CD4-positive, alpha-beta T cell treated with Interleukin-1 beta for 1 hour (primary cell): ENCODE measurements at places on chromosomes 6 and 20.

- no peak for DNase-seq
Observed at GRCh38 chr6:149887343-149887742, 10.6 kb downstream of the RAET1E start.

DNA sequence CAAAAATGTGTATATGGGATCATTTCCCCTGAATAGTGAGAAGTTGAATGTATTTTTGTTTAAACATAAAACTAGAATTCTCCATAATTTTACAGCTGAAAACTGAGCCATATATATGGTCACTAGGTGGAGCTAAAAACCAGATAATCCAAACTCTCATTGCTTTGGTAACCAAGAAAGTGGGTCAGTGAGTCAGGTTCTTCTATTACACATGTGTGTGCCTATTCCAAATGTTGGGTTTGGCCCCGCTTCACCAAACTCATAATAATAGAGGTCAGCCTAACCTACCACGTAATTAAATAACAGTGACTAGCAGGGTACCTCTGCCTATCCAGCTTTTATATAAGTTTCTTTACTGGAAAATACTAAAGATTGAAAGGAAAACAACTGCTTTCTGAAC is 19.3 kb upstream of the RNGTT start:
- DNase-seq, result peak; percentile 11

GRCh38 chr20:64078934-64079272 is 415 bp downstream of the RGS19 start:
- no peak for DNase-seq

DNA sequence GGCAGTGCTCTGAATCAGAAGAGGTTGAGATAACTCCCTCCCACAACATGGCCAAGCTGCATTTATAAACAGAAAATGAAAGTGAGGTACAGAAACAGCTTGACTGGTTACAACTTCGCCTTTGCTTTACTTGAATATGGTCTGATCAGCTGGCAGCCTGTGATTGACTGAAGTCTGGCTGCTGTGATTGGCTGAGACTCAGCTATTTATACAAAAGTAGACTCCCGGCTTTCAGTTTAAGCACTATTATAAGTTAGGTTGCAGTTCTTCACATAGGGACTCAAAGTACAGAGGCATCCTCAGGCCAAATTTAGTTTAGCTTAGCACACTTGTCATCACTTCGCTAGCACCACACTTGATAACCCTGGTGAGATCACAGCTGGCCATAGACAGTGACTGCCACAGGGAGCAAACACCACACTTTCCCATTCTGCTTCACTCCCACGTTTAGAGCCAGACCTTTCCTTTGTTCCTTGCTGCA is 362.6 kb downstream of the EPM2A start:
- peak; percentile 7 for DNase-seq

GRCh38 chr6:722608-723007 is 29.7 kb upstream of the EXOC2 start:
- no peak for DNase-seq

- DNase-seq, result no peak
Observed at GRCh38 chr20:37681384-37682112, 12.3 kb upstream of the CTNNBL1 start.

DNA sequence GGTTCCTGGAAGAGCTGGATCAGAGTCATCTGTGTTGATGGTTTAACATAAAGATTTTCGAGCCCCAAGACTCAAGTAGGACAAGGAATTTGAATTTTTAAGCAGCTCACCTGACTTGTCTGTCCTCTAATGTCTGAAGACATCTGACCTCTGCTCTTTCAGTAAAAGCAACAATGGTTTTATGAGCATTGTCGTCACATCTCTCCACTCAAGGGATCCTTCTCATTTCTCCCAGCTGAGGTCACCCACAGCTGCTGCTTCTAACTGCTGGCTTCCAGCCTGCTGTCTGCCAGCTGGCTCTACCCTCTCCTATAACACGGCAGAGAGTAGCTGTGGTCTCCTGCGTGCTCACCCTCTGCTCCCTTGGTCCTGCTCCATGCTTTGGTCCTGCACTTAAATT is 24.7 kb upstream of the HDAC2 start:
- DNase-seq, result no peak

- DNase-seq, result no peak
Observed at GRCh38 chr20:25276533-25277050, 28.7 kb downstream of the PYGB start.

GRCh38 chr20:24950128-24950835 is 1.2 kb downstream of the CST7 start:
- DNase-seq, result no peak

DNA sequence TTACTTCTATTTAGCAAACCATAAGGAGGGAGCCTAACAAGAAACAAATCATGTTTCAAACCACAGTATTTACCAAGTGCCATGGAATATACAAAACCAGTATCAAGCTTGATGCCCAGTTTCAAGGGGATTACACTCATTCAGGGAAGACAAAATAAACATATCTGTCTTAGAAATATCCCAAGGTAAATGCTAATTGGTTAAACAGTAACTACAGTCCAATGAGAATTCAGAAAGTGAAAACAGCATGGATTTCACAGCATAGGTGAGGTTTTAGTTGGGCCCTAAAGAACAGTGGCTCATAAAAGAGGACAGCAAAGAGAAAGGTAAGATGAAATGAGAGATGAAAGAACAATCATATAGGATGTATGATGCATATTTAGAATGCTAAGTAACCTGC is 110.3 kb downstream of the CHD6 start:
- DNase-seq, result no peak

GRCh38 chr6:168624540-168624939 is 183.6 kb downstream of the SMOC2 start:
- DNase-seq, result no peak

DNA sequence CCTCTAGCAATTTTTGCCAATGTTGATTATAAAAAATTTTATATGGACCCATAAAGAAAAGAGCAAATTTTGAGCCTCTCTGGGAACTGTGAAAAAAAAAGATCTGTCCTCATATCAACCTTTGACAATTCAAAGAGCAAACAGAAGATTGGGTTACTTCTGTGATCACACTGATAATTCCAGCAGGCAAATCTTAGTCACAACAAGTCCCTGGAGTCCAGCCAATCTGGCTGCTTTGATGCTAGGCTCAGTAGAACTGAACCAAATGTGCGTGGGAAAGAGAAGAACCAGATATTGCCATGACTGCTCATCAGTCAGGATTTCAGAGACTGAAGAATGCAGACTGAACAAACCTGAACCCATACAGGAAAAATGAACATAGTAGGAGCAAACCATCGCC is 438.4 kb upstream of the FLRT3 start:
- DNase-seq, result no peak

GRCh38 chr6:107740496-107741190 is 83.5 kb downstream of the SCML4 start:
- no peak for DNase-seq

GRCh38 chr20:16434062-16434664 is 139.1 kb downstream of the KIF16B start:
- peak; percentile 27 for DNase-seq

- DNase-seq, result no peak
Observed at GRCh38 chr6:64334636-64335035, 699.0 kb downstream of the PHF3 start.

GRCh38 chr6:17419189-17419575 is 25.8 kb downstream of the CAP2 start:
- no peak for DNase-seq

DNA sequence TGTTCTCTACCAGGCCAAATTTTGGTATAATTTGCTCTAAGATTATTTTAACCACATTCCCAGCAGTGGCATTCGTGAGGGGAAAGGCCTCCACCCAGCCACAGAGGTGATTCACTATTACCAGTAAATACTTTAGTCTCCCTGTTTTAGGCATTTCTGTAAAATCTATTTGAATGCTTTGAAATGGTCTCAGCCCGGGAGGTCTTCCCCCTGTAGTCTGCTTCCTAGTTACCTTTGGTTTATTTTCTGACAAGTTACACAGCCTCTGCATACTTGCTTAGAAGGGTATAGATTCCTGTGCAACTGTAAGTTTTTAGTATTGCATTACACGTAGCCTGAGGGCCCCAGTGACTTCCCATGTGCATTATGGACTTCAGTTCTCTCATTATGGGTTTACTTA is 248.7 kb downstream of the C6orf118 start:
- no peak for DNase-seq

GRCh38 chr6:164069350-164069990 is 655.0 kb downstream of the QKI start:
- no peak for DNase-seq

GRCh38 chr6:145034664-145035063 is 700.7 kb downstream of the EPM2A start:
- DNase-seq, result no peak

DNA sequence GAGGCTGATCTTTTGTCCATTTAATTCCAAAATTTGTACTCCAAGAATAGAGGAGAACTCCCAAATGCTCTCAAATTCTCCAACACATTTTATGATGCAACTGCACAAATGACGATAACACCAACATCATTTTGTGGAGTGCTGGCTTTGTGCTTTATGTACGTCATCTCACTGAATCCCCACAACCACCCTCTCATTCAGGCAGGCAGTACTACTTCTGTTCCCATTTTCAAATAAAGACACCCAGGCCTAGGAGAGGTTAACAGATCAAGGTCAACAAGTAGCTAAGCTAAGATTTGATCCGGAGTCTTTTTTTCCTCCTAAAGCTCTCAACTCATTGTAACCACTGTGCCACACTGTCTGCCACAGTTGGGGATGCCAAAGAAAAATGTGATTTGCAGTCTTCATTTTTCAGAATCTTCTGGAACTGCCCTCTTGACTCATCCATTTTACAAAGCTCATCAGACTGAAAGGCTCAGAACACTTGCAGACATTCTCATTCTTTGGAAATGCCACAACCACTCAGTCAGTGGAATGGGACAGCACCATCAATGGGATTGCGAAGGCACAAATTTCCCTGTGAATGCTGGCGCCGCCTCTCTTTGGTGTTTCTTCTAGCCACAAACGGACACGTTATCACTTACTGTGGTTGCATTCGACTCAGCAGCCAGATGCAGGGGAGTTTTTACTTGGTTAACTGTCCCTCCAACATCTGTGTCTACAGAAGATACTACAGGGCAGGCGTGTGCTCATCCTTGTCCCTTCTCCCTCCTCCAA is 184.4 kb downstream of the GJA10 start:
- DNase-seq, result peak; percentile 21

DNA sequence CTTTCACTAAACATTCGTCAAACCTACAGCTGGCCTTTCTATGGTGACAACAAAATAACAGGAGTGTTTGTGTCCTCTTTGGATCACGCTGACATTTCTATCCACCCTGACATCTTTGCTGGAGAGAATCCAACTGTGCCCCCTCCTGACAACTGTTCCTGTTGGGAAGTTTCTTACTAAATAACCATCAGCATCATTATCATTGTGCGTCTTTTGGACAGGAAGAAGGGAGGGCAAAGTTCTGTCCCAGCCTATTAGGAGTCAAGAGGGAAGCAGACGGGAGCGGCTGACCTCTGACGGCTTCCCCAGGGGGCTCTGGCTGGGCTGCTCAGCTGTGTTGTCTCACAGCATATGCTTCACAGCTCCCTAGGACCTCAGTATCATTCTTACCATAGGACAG is 195.9 kb upstream of the SULF2 start:
- DNase-seq, result no peak

- no peak for DNase-seq
Observed at GRCh38 chr6:6882592-6882991, 225.2 kb upstream of the RREB1 start.

DNA sequence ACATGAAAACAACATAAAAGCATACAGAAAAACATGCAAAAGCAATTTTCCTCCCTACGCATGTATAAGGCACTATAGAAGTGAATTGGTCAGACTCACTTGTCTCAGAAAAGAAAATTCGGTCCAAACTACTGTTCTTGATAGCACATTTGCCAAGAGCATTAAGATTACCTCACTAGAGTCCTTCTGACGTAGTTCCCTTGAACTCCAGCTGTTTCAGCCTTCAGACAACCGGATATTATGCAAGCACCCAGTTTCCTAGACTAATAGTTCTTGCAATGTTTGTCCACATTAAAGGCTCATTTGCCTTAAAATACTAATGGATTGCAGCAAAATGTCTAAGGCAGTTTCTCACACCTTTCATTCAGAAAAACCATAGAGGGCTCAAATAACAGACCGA is 2.5 kb upstream of the CASS4 start:
- peak; percentile 27 for DNase-seq

DNA sequence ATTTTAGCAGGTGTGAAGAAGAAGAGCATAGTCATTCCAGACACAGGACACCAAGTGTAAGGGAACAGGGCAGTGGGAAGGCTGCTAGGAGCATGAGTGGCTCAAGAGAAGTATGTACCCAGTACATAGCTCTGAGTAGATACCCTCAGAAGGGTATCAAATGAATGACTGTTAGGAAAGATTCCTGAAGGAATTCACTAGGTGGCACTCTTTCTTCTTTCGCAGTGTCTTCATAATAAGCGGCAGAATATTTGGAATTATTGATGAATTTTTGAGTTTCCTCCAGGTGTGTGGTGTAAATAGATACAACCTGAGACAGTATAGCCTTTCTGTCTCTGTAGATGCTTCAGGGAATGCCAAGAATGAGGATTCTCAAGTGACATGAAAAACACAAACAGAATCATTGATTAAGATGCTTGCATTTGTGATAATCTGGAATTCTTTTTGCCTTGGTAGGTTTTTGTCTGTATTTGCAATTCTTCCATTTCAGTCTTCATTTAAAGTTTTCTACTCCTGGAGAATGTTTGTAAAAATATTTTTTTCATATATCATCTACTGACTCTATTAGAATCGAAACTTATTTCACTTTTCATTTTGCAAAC is 264.3 kb upstream of the RIMS1 start:
- no peak for DNase-seq

DNA sequence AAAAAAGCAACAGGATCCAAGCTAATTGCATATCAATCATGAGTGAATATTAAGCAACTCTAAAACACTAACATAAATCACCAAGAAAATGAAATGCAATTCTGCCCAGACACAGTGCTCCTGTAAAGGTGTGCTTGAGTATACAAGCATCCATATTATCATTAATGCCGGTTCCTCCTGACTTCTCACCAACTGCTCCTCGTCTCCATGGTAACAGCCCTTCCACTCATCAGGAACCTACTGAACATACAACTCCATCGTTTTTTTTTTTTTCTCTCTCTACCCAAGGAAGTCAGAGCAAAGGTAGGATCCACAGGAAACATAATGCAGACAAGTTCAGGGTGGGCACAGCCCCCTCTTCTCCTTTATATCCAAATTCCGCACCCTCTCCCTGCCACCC is 12.4 kb downstream of the GABBR1 start:
- DNase-seq, result no peak

- no peak for DNase-seq
Observed at GRCh38 chr6:28772480-28773381, 151.1 kb downstream of the TRIM27 start.
